IMR-90 (cell line): ENCODE measurements at places on chromosomes 6 and 20. TPM values are rescaled to one million over a fixed set of nuclear protein-coding genes. Genes with fewer than 3 reads are reported as not detected.

Gene ITPR3
- 1.6 and 1.7 TPM in 2 replicates for total RNA-seq

Gene CRYBG1
- total RNA-seq, result 1.1 TPM in 2 replicates

Gene CCM2L
- not detected in 2 replicates for total RNA-seq

Gene EDN3
- total RNA-seq, result not detected in 2 replicates

Gene ZNF341
- 1.1 TPM in 2 replicates for total RNA-seq

DNA sequence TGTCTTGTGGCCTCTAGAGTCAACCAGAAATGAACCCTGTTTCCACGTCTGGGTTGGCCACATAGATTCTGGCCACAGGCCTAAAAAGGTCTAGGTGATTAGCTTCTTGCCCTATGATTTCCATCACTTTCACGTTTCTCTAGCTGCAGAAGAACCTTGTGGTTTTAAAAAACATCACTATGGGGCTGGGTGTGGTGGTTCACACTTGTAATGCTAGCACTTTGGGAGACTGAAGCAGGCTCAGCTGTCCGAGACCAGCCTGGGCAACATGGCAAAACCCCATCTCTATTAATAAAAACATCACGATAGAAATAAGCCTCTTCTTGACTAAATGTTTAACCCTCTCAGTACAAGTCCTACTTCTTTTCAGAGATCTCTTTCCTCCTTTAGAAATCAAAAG, 27.6 kb downstream of the POLR1C start:
- no peak overlapping the region for H3K27ac ChIP-seq
- peaks cover 41% of the 10 kb centered on the region for H3K36me3 ChIP-seq
- H3K27me3 ChIP-seq, result no peaks in the 10 kb centered on the region

GRCh38 chr6:150200428-150201100, 57.7 kb downstream of the PPP1R14C start:
- H3K27me3 ChIP-seq, result peaks cover 7% of the 10 kb centered on the region
- DNase-seq, result no peak
- no peak overlapping the region for H3K27ac ChIP-seq
- no peak overlapping the region for H3K4me3 ChIP-seq

DNA sequence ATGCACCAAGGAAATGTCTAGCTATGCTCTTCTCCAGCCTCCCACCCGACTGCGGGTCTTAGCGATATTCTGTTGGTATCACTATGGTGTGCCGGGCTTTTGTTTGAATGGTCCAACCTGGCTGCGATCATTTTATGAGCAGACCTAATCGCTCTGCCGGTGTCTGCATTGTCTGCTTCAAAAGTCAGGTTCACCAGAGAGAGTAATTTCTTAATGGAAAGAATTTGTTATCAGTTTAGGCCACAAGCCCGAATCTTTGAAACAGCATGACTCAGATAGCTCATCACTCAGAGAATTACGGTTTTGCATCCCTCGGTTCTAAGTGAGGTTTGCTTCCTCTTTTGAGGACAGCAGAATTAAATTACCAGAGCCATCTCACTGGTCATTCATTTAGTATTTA, 521.0 kb upstream of the ARID1B start:
- no peak for DNase-seq
- no peak overlapping the region for H3K27ac ChIP-seq
- no peaks in the 10 kb centered on the region; the same call in 1 of the 2 replicates for H3K27me3 ChIP-seq

- H3K27ac ChIP-seq, result no peak overlapping the region
- H3K4me1 ChIP-seq, result no peaks in the 10 kb centered on the region
- DNase-seq, result no peak
- no peak overlapping the region for H3K4me3 ChIP-seq
- H3K36me3 ChIP-seq, result no peaks in the 10 kb centered on the region
Measured at GRCh38 chr6:84026721-84027164, 6.8 kb upstream of the MRAP2 start.

GRCh38 chr6:111774346-111774703, 98.9 kb downstream of the FYN start:
- no peaks in the 10 kb centered on the region; the same call in 1 of the 2 replicates for H3K4me1 ChIP-seq
- no peak for DNase-seq
- no peaks in the 10 kb centered on the region for H3K27me3 ChIP-seq
- H3K27ac ChIP-seq, result no peak overlapping the region
- no peak overlapping the region for H3K4me3 ChIP-seq

GRCh38 chr20:56781108-56781739, 152.1 kb downstream of the TFAP2C start:
- no peaks in the 10 kb centered on the region for H3K36me3 ChIP-seq
- H3K4me1 ChIP-seq, result peaks cover 3% of the 10 kb centered on the region; the same call in 1 of the 2 replicates
- DNase-seq, result no peak
- peaks cover 2% of the 10 kb centered on the region; the same call in 1 of the 2 replicates for H3K27me3 ChIP-seq
- H3K27ac ChIP-seq, result no peak overlapping the region
